EH (cell line): ENCODE measurements at places on chromosomes 1 and 21.

DNA sequence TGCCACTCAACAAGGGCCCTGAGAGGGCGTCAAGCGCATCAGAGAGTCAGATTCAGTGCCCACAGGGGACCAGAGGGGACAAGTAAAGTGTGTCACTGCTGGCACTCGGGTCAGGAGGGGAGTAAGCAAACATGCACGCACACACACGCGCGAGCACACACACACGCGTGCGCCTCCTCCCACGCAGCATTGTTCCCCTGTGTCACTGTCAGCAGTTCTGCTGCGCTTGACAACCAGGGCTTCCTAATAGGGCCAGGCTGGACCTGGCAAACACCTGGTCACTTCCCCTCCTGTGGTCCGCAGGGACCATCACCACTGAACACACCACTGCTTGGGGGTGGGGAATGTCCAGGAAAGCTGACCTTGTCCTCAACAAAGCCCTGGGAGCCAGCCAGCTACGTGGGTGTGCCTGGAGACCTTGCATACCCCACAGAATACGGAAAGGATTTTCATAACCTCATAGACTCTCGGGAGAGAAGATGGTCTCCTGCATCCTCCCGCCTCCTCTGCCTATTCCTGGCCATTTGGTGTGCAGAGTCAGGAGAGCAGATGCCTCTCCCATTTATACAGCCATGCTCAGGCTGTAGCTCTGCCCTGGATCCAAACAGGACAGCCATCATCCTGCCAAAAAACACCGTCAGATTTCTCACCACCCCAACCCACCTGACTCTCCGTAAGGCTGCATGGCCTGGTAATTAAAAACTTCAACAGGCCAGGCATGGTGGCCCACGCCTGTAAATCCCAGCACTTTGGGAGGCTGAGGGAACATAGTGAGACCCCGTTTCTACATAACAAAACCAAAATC lies 73.2 kb downstream of the SSBP3 start:
- DNase-seq: no peak

GRCh38 chr1:115469703-115470476 lies 131.8 kb upstream of the NGF start:
- DNase-seq: peak; percentile 82

DNA sequence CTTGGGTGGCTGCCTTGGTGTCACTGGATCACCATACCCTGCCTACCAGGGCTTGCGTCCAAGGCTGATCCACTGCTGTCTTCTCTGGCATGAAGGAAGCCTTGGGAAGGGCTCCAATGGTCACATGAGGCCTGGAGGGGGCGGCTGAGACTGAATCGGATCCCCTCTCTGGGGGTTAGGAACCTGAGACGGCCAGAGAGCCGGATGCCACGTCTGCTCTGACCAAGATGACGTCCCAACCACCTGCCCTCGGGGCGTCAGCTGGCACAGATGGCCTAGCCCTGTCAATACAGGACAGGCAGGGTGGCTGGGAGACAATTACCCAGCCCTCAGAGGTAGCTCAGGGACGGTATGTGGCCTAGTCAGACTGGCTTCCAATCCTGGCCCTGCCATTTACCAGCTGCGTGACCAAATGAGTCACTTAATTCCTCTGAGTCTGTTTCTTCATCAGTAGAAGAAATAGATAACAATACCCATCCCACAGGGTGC lies 5.4 kb downstream of the TRIM62 start:
- DNase-seq: peak; percentile 66

GRCh38 chr21:43719748-43720538 lies 1.0 kb downstream of the PDXK start:
- no peak for DNase-seq

DNA sequence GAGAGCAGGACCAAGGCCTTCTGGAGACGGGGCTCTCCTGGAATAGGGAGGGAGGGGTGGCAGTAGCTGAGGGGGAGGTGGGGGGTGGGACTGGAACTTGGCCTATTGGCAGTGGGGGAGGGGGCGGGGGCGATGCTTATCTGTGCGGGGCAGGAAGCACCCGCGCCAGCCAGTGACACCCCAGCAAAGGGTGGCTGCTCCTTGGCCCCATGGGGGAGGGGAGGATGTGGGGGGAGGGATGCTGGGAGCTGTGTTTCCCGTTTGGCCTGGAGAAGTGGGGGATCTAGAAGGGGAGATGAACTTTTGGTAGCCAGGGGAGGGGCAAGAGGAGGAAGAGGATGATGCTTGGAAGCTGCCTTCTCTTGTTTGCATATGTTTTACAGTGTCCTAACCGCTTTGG lies 11.0 kb downstream of the ZBTB7B start:
- no peak for DNase-seq

GRCh38 chr1:55316502-55316901 lies 101.3 kb upstream of the USP24 start:
- DNase-seq: no peak

- no peak for DNase-seq
These were observed 104.0 kb downstream of the PPIAL4G start for GRCh38 chr1:148379170-148379500.

GRCh38 chr1:29784276-29785136 lies 548.2 kb downstream of the PTPRU start:
- no peak for DNase-seq

GRCh38 chr1:21624571-21625389 lies 44.4 kb downstream of the RAP1GAP start:
- peak; percentile 51 for DNase-seq

DNA sequence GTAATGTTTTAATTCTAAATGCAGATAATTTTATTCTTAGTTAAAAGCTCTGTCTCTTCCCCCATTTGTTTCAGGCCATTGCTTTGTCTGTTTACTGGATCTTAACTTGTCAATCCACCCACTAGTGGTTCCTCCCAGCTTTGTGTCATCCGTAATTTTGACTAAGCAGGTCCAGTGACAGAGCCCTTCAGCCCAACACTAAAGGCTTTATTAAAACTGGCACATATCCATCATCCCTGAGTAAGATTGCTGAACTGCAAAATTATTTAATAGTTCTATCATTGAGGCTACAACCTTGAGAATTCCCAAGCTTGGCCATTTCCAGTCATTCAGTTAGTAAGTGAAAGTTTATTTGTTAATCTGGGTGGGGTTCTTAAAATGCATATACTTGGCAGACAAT lies 96.7 kb downstream of the NGF start:
- DNase-seq: no peak

DNA sequence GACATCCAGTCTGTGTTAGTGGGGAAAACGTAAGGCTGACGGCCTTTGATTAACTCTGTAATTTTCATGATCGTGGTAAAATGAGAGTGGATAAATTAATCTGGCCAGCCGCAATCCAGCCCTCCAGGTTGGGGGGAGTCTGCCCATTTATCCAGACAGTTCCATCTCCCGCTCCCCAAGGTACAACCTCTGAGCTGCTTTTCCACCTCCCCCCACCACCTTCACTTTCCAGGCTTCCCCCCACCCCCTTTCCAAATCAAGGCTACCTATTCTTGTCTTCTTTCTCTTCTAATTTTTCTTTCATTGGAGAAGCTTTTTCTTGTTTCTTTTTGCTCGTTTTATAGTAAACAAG lies 6.0 kb downstream of the MIER1 start:
- no peak for DNase-seq

GRCh38 chr1:7831458-7831857 lies 21.4 kb downstream of the UTS2 start:
- no peak for DNase-seq

GRCh38 chr1:226403201-226404034 lies 4.5 kb downstream of the PARP1 start:
- DNase-seq: peak; percentile 40

DNA sequence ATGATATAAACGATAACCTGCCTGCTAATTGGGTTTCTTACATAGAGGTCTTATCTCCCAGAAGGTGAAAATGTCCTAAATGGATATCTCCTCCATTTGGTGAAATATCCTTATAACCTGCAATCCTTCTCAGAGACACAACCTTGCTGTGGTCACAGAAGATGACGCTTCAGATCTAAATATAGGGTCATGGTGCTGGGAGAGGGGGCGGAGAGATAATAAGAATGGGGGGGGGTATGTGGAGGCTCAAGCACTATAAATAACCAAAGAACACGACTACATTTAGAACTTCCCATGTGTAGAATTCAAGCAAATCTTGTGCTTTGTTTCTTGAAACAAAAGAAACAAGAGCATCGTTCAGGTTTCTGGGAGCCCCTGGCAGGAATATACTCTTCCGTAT lies 260.6 kb upstream of the ESRRG start:
- no peak for DNase-seq

DNA sequence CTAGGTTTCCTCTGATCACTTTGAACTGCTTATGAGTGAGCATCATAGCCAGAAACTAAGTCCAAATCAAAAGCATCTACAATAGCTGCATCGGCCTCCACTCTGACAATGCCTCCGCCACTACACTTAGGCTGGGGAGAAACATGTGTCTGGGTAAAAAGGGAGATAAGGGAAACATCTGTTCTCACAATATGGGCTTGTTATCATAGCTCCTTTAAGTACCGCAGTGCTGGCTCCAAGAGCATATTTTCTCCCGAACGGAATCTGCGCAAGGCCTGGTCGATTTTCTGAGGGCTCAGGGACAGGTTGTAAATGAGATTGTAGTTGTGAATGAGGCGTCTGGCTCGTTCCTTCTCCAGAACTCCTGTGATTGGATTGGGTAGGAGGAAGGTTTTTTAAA lies 63.9 kb upstream of the CYP2J2 start:
- DNase-seq: no peak

DNA sequence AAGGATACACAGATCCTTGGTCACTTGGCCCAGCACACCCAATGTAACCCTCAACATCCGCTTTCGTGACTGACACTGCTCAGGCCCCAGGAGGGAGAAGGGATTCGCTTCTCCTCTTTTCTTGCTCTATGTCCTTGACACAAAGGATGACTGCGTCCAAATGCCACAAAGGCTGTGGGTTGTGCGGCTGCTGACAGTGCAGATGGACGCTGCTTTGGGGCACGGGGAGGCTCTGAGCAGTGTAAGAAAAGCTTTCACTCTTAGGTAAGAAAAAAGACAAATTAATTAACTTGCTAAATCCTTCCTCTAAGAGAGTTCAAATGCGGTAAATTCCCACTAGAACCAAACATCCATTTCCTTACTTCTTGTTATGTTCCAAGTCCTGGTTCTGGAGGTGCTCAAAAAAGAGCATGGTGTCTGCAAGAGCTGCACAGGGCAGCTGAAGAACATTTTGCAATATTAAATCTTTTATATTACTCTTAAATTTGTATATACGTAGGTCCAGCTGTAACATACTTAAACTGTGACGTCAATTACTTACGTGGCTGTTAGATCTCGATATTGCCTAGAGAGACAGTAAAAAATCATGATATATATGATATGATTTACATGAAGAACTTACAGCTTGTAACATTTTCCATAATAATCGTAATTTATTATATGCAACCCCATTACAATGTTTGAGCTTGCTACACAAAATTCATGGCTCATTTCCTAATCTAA lies 19.4 kb upstream of the EPHB2 start:
- DNase-seq: no peak

- no peak for DNase-seq
These were observed 198.3 kb upstream of the RNPC3 start for GRCh38 chr1:103327054-103327719.

DNA sequence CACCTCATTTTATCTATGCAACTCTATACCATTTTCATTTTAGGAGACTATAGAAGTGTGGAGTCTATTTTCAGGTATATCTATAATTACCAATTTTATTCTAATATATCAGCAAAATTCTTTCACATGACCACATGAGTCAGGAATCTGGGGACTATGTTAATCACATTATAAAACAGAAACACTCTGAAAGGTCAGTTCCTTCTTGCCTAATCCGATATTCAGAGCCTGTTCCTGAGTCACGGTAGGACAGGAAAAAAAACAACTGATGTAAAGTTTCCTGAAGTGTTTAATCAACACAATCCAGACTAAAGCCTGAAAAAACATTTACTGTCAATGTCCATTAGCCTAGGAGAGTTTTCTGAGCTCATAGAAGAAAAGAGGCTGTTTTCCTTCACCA lies 1902.3 kb downstream of the NCAM2 start:
- DNase-seq: no peak

DNA sequence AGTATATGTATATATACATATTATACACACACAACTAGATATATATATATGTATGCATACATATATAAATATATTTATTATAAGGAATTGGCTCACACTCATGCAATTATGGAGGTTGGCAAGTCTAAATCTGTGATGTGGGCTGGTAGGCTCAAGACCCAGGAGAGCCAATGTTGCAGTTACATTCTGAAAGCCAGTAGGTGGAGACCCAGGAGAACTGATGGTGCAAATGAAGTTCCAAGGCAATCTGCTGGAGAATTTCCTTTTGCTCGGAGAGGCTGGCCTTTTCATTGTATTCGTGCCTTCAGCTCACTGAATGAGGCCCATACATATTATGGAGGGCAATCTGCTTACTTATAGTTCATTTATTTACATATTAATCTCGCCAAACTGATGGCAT lies 9.4 kb downstream of the IVL start:
- DNase-seq: peak; percentile 40

GRCh38 chr1:160486453-160486852 lies 36.6 kb downstream of the SLAMF6 start:
- DNase-seq: no peak

GRCh38 chr1:176225911-176226310 lies 18.8 kb upstream of the COP1 start:
- no peak for DNase-seq

DNA sequence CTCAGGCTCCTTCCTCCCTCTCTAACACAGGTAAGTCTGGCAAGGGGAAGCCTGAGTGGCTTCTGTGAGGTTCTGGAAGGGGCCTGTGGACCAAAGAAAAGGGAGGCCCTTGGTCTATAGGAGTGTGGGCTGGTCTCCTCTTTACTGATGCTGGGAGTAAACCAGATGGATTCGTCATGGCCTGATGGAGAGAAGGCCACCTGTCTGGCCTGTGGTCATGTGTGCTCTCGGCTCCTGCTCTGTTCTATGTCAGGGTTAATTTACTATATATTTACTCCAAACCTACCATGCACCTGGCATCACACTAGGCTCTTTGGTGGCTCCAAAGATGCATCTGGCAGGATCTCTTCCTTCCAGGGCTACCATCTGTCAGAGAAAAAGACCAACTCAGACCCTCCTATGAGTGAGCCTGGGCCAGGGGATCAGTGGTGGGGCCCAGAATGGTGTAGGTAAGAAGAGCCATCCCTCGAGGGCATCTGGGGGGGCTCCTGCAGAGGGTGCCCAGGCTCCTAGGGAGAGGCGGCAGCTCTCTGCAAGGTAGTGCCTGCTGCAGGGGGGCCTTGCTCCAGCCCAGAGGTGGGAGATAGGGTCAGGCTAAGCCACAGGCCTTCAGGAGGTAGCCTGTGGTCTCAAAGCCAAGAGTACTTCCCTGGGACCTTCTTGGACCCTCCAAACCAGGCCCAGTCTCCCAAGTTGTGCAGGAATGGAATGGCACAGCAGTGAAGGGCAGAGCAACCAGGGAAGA lies 68.2 kb upstream of the SELENON start:
- no peak for DNase-seq
